ENCODE measurements at places on chromosomes 6 and 20. TPM values are rescaled to one million over a fixed set of nuclear protein-coding genes. Genes with fewer than 3 reads are reported as not detected.
A peak's percentile ranks its signal among the peaks of the same experiment; 100 is the strongest.

LGSN gene
- 0.07 TPM for total RNA-seq

MRS2 gene
- total RNA-seq: 44.8 TPM

- peak; percentile 57 for DNase-seq
Measured at GRCh38 chr6:13513626-13514502, 26.5 kb upstream of the GFOD1 start.

GRCh38 chr20:17938871-17939619 lies 29.5 kb downstream of the SNX5 start:
- peak; percentile 68 for DNase-seq

GRCh38 chr6:650098-650497 lies 6.8 kb downstream of the HUS1B start:
- DNase-seq: no peak

- no peak for DNase-seq
Measured at GRCh38 chr6:90739339-90739738, 152.5 kb upstream of the MAP3K7 start.

LAMP5 gene
- total RNA-seq: 0.54 TPM

- no peak for DNase-seq
Measured at GRCh38 chr20:48912065-48912464, 9.4 kb upstream of the ARFGEF2 start.

- no peak for DNase-seq
Measured at GRCh38 chr20:44428174-44429016, 47.3 kb upstream of the TTPAL start.

Measured in M059J (cell line).